SK-N-SH treated with all-trans-retinoic acid at 6 μM for 48 hours (cell line): ENCODE measurements at places on chromosomes 11 and 22.

- no peak for ATAC-seq
Observed at GRCh38 chr22:26053737-26054316, 115.4 kb upstream of the SEZ6L start.

GRCh38 chr22:40605761-40606160 lies 30.8 kb downstream of the MRTFA start:
- ATAC-seq = peak; percentile 55

DNA sequence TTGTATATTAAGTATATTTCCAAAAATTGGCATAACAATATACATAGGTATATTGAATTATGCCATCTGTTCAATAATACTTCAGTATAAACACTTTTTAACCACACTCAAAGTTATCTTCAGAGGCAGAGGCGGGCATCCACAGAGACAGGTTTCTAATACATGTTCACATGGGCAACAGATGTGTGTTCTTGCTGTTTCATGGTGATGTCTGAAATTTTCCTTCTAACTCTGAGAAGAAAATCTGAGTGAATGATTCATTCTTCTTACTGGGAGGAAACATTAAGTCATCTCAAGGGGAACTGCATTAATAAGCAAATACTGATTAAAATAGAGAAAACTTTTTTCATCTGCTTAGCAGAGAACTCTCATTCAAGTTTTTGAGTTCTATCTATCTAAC lies 1074.5 kb downstream of the LRRC4C start:
- peak; percentile 67 for ATAC-seq

DNA sequence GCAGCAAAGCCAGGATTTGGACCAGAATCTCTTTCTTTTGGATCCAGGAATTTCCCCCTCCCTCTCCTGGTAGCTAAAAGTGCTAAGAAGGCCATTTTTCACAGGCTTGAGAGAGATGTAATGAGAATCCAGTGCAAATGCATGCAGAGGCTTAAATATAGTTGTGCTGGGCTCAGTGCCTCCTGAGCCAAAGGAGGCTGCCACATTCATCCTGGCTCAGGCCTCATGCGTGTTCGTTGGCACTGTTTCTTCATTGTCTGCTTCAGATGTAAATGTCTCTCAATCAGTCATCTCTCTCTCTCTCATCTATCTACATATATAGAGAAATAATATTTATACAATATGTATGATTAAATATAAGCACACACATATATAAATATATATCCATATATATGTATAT lies 83.6 kb downstream of the INSC start:
- ATAC-seq = no peak

DNA sequence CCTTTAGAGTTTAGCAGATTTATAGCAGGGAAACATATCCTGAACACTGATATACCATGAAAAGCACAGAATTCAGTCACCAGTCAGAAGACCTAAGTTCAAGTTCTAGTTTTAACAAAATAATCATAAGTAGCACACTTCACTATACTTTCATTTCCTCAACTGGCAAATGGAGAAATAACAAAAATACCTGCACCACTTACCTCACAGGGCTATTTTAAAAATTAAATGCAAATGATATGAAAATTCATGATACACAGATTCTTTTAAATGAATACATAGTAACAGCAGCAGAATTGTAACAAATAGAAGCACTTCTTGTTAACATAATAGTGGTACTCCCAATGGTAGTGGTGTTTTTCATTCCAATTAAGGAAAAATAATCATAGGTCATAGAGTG lies 139.0 kb downstream of the FCHSD2 start:
- no peak for ATAC-seq

DNA sequence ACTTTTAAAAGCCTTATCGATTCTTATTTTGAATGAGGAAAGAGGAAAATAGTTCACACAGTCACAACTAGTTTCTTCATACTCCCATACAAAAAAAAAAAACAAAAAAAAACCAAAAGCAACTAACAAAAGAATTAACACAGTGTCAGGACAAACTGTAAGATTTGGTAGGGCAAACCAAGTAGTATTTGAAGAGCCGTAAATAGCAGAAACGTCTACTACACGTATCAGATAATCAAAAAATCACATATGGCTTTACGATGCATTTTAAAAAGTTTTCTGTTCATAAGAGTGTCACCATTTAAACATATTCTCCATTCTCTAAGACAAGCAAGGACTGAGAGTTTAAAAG lies 2.3 kb downstream of the PICALM start:
- no peak for ATAC-seq

GRCh38 chr22:47784367-47784983 lies 1022.0 kb downstream of the TBC1D22A start:
- ATAC-seq = no peak

GRCh38 chr11:96794152-96794551 lies 404.3 kb downstream of the JRKL start:
- ATAC-seq = peak; percentile 88

GRCh38 chr22:47121791-47122190 lies 359.3 kb downstream of the TBC1D22A start:
- ATAC-seq = no peak

DNA sequence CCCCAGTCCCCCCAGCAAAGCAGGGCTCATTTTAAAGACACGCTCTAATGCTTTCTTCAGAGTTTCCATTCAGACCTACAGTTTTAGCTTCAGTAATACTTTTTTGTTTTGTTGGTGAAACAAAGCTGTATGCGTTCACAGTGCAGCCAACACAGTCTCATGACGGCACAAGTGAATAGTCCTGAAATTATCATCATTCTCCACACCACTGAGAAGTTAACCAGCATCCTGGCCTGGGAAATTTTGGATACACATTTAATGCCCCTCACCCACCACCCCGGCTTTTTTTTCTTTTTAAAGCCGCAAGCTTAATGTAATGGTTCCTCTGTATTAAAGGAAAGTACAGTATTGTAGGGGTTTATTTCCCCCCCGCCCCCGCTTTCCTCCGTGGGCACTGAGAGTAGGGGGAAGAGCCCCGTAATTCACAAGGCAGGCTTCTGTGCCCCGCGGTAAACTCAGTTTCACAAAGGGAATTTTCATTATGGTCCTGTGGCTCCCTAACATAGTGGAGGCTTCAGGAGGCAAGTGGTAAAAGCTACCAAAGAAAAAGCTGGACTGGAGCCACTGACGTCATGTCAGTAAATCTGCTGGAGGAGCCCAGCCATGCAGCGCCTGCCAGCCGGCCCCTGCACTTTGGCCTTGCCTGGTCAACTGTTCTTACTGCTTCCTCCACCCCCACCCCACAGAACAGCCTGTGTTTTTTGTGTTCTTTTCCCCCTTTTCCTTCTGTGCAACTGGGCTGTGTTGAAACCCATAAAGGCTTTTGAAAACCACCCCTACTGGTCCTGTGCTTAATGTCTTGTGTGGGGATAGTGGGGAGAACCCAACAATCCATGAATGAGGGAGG lies 18.2 kb downstream of the TEAD1 start:
- ATAC-seq = peak; percentile 75

DNA sequence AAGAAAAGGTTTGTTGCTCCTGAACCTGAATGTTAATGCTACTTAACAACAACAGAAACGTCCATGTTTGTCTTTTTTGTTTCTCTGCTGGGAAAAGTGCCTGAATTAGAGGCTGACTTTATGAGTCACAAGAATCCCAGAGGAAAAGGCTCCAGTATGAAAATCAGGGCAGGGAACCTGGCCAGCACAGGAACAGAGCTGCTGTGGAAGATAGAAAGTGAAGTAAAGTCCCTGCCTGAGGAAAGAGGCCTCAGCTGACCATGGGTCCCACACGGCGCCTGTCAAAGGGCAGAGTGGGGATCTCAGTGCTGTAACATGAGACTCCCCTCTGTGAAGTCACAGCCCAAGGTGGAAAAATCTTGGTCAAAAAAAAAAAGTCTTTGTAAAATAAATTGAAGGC lies 632.3 kb upstream of the CCDC90B start:
- ATAC-seq = peak; percentile 21; the same call in 2 of the 3 replicates

DNA sequence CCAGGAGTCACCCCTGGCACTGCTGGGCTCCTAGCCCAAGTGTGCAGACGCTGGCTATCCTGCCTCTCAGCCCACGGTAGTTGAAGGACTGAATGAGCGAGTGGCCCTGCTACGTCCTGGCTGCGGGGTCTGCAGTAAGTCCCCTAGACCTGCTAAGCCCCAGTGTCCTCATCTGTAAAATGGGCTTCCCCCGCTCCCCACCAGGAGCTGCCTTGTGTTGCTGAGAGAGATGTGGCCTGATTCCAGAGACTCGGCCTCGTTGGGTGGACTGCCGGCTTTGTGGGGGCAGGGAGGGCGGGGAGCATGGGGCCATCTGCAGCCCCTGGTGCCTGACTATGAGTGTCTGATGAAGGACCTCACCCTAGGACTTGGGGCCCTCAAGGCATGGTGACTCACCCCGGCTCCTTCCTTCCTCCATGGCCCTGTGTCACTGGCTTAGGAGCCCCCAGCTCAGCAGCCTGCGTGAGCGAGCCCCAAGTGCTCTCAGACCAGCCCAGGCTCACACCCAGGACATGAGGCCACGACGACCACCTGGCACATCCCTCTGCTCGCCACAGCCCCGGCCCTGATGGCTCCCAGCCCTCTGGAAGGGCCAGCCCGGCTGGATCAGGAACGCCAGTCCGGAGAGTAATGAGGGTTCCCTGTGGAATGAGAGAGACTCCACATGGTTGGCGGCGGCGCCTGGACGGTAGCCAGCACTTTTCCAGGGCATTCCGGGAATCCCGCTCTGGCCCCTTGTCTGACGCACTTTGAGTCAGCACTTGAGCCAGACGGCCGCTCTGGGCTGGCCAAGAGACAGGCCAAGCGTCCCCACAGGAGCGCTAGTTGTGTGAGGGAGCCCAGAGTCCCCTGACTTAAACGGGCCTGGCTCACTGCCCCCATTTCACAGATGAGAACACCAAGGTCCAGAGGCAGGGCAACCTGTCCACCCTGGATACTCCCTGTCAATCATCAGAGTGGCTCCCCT lies 50.5 kb upstream of the SHISAL1 start:
- peak; percentile 93 for ATAC-seq

DNA sequence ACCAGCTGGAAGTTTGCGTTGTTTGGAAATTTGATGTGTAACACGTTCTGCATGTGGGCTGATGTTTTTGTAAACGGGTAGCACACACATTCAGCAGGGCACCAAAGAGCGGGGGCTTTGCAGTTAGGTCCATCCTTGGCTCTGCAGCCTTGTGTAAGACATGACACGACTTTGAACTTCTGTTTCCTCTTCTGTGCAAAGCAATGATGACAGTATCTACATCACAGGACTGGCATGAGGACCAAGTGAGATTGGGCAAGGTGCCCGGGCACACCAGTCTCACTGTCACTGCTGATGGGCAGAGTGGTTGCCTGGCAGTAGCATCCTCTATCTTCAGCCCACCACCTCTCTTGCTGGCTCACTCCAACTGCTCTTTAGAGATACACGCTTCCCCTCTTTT lies 3.3 kb downstream of the TCN2 start:
- ATAC-seq = no peak

DNA sequence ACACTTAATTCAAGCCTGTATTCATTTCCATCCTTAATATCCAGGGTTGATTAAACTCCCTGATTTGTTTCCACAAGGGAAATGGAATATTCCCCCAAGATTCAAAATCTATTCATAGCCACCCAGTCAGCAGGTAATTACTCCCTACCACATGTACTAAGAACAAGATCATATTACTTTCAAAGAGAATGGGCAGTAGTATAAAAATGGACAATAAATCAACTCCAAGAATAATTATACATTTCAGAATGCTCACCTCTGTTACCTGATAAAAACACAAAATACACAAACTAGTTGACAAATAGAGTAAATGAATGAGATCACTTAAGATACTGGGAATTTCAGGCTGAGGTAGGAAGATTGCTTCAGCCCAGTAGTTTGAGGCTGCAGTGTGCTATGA lies 8.5 kb upstream of the FEZ1 start:
- ATAC-seq = no peak

DNA sequence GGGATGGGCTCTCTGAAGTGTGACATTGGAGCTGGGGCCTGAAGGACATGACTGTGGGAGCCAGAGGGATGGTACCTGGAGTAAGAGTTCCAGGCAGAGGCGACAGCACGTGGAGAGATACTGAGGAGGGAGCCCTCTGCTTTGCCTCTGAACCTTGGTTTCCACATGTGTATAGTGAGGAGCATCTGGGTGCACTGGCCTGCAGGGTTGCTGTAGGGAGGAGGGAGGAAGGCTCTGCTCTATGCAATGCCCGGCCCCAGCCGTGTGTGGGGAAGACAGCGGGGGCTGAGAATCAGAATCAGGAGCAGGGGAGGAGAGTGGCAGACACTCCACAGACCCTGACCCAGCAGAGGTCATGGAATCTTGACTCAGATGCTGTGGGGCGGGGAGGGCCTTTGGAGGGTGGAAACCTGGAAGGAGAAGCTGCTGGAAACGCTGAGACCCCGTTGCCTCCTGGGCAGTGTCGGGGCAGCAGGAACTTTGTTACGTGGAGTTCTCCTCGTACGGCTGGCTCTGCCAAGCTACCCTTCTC lies 4.0 kb downstream of the SCYL1 start:
- ATAC-seq = no peak
